ENCODE measurements at places on chromosomes 5 and 9.

GRCh38 chr9:6889868-6890267 is 132.1 kb downstream of the KDM4C start:
- DNase-seq = no peak

- DNase-seq = no peak
These were observed 4.0 kb upstream of the NIPSNAP3A start for GRCh38 chr9:104743376-104743985.

DNA sequence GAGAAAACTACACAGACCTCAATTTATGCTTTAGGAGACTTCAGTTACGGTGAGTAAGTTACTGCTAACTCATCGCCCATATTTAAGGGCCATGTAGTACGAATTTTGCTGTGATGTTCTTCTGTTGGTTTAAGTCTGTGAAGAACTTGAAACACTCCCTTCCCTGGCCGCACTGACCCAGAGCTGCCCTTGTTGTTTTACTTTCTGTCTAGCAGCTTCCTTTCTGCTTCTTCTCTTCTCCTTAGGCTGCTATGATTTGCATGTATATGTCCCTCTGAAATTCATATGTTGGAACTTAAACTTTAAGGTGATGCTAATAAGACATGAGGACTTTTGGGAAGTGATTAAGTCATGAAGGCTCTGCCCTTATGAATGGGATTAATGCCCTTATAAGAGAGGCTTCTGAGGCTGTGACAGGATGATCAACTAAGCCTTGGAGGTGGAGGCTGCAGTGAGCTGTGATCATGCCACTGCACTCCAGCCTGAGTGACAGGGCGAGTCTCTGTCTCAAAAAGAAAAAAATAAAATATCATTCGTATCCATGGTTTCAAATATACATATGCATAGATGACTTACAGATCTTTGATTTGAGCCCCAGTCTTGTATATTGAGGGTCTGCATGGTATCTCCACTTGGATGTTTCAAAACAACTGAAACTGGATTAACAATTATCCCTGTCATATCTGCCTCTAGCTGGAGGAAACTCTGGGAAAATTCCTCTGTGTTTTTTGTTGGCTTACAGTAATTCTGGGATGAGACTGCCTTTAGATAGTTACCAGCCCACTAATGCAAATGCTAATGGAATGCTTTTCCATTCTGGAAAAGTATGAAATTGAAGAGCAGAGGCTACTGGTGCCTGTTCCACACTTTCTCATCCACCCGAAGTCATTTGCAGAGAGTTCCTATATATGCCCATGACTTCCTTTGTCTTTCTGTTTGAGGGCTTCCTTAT is 263.4 kb upstream of the ACTBL2 start:
- DNase-seq = no peak

GRCh38 chr9:115191667-115192066 is 73.7 kb upstream of the TNC start:
- DNase-seq = no peak

DNA sequence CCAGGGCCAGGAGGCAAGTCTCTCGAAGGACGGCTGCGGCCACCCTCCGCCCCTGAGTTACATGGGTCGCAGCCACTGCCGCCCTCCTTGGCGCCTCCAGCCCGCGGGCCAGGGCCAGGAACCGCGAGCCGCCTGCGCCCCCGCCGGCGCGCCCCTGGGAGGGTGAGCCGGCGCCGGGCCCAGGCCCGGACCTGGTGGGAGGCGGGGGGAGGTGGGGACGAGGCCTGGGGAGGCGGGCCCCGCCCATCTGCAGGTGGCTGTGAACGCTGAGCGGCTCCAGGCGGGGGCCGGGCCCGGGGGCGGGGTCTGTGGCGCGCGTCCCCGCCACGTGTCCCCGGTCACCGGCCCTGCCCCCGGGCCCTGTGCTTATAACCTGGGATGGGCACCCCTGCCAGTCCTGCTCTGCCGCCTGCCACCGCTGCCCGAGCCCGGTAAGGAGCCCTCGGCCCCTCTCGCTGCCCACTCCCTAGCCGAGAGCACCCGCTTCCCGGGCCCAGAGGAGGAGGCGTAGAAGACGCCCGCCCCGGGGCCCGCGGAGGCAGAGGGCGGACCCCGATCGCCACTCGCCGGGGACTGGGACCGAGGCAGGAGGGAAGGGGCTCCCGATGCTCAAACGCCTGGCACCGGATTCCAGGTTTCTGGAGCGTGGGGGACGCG is at the start of gene ASS1:
Gene ASS1, plus strand, starts transcription at position 397 of the 657 bp plus-strand sequence. CDS start 7,268 bp downstream, outside the sequence.
- peak; percentile 90 for DNase-seq

- DNase-seq = no peak
These were observed 58.8 kb upstream of the ANGPTL2 start for GRCh38 chr9:127181315-127181580.

GRCh38 chr5:67015541-67016191 is 180.9 kb downstream of the CD180 start:
- no peak for DNase-seq

DNA sequence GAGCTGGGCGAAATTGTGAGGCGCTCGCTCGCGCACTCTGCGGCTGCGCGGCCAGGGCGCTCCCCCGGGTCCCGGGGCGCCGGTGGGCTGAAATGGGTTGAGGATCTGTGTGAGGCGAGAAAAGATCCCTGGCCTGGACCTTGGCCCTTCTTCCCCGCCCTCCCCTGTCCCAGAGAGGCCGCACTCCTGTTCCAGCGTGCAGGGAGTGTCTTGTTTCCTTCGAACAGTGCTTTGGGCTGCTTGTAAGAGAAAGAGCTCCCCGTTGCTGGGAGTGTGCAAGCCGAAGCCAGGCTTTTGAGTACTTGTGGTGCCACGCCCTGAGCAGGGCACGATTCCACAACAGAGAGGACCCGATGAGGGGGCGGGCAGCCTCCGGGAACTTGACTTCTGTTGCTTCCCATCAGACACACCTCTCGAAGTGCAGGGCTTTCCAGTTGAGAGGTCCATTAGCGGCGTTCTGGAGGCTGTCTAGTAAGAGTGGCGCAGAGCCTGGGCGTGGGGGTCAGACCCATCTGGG is 535 bp downstream of the DOLPP1 start:
- peak; percentile 56 for DNase-seq

DNA sequence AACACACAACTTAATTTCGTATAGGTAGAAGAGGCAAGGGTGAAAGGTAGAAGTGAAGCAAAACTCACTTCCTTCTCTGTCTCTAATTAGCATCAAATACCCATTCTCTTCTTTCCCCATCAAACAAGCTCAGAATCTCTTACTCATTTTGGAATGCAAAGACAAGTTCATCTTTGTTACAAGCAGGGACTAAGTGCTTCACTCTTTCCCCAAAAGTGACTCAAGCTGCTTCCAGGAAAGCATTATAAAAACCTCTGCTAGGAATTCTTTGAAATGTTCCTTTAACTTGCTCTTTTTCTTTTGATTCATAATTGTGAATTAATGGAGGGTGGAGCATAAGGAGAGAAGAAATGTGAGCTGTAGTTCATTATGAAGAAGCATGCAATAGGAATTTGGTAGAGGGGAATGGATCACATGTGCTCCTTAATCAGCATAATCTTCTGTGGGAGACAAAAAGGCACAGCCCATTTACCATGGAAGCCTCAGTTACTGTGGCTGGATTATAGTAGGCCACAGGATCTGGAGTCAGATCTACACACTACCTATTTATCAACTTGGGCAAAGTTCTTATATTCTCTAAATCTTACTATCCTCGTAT is 109.5 kb upstream of the DPYSL3 start:
- DNase-seq = no peak

GRCh38 chr9:78694974-78695373 is 398.0 kb downstream of the PSAT1 start:
- DNase-seq = no peak

DNA sequence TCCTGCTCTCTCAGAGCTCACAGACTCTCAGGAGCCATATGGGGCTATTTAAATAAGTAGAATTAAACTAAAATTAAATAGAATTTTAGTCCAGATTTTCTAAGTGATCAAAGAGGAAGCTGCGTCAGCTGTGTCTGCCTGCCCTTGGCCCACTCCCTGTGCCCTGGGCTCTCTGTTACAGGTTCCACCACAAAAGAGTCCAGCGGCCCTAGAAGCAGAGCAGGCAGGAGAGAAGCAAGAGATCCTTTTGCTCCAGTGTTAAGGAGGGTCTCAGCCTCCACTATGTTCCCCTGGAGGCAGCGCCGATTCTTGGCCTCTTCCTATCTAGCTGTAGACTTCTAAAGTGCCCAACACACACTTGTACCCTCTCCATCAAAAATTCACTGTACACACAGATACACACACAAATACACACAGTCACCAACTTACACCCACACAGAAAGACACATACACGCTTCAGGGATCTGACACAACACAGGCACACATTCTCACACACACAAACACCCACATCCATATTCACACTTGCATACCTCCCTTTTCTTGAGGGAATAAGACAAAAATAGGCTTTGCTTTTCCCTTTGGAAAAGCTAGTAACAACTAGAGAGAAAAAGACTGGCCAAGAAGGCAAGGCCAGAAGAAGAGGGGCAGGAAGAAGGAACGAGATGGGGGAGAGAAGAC is 5.5 kb upstream of the TNIP1 start:
- no peak for DNase-seq

DNA sequence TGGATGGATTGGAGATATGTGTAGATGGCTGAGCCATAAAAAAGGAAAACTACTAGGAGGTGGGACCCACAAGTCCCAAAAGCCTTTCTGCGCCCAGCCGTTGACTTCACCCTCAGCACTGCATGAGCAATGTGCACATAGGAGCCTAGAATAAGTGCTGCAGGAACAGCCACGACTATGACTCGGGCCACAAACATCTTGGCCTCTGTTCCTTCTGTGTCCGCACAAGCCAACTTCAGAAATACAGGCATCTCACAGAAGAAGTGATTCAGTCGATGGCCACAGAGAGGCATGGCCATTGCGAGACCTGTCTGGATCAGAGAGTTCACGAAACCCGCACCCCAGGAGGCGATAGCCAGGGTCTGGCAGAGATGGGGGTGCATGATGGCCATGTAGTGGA is 587 bp downstream of the OR2Y1 start:
- no peak for DNase-seq

Data from left colon (tissue), 2 donors.